ENCODE measurements at places on chromosomes 1 and 21. TPM values are rescaled to one million over a fixed set of nuclear protein-coding genes. Genes with fewer than 3 reads are reported as not detected.

DNA sequence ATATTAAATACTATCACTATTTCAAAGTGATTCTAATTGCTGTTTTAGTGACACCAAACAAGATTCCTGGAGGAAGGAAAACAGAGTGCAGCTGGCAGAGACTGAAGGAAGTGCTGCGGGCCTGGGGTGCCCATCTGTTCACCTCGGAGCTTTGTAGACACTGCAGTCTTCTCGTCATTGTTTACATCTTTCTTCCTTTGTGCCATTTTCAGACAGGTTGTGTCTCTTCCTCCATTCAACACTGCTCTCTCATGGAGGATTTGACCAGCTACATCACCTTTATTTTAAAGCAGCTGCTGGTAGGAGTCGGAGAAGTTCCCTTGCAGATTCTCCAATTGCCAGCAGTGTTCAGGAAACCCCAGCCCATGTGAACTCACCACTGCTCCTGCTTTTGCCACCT is 37.3 kb downstream of the ABCA4 start:
- H3K4me1 ChIP-seq, result peaks cover 7% of the 10 kb centered on the region
- no peaks in the 10 kb centered on the region for H3K27me3 ChIP-seq
- H3K4me3 ChIP-seq, result no peak overlapping the region
- H3K27ac ChIP-seq, result no peak overlapping the region

- no peaks in the 10 kb centered on the region for H3K27me3 ChIP-seq
- peaks cover 1% of the 10 kb centered on the region for H3K36me3 ChIP-seq
- H3K27ac ChIP-seq, result no peak overlapping the region
- H3K4me3 ChIP-seq, result no peak overlapping the region
- no peaks in the 10 kb centered on the region for H3K4me1 ChIP-seq
Observed at GRCh38 chr1:11180342-11180744, 8.8 kb upstream of the ANGPTL7 start.

- DNase-seq, result no peak
- peaks cover 22% of the 10 kb centered on the region for H3K4me1 ChIP-seq
- no peaks in the 10 kb centered on the region for H3K27me3 ChIP-seq
- H3K4me3 ChIP-seq, result no peak overlapping the region
Observed at GRCh38 chr1:100700586-100700985, 19.0 kb upstream of the VCAM1 start.

DNA sequence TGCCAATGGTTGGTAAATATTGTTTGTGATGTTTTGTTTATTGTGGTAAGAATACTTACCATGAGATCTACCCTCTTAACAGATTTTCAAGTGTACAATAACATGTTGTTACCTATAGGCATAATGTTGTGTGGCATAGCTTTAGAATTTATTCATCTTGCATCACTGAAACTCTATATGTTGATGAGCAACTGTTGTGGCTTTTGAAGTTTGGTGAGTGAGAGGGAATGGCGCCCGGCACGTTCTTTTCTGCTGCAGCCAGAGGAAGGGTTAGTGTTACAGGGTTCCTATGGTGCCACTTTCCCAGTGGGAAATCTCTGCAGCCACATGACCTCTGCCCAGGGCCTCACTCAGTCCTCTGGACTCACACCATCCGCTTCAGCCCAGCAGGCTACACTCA is 342.5 kb upstream of the ADGRL2 start:
- H3K27ac ChIP-seq, result no peak overlapping the region
- no peak overlapping the region for H3K4me3 ChIP-seq
- no peak for DNase-seq

The TMEM61 gene
- total RNA-seq, result not detected

GRCh38 chr1:201742476-201742875 is 86.5 kb upstream of the IPO9 start:
- H3K27me3 ChIP-seq, result no peaks in the 10 kb centered on the region
- no peak overlapping the region for H3K4me3 ChIP-seq
- DNase-seq, result no peak
- H3K27ac ChIP-seq, result no peak overlapping the region

- H3K36me3 ChIP-seq, result no peaks in the 10 kb centered on the region
- H3K4me3 ChIP-seq, result no peak overlapping the region
- H3K27me3 ChIP-seq, result peaks cover 13% of the 10 kb centered on the region
- no peak overlapping the region for H3K27ac ChIP-seq
- DNase-seq, result peak; percentile 45
Observed at GRCh38 chr1:2044510-2045319, 5.5 kb upstream of the PRKCZ start.

- H3K4me3 ChIP-seq, result no peak overlapping the region
- H3K36me3 ChIP-seq, result no peaks in the 10 kb centered on the region
- H3K4me1 ChIP-seq, result no peaks in the 10 kb centered on the region
- no peaks in the 10 kb centered on the region for H3K27me3 ChIP-seq
Observed at GRCh38 chr1:224694969-224695368, 78.9 kb downstream of the CNIH3 start.

GRCh38 chr1:41489561-41489960 is 5.1 kb upstream of the EDN2 start:
- H3K27me3 ChIP-seq, result no peaks in the 10 kb centered on the region
- H3K27ac ChIP-seq, result no peak overlapping the region
- no peak overlapping the region for H3K4me3 ChIP-seq
- H3K4me1 ChIP-seq, result peaks cover 22% of the 10 kb centered on the region
- no peak for DNase-seq
- H3K36me3 ChIP-seq, result no peaks in the 10 kb centered on the region

- no peaks in the 10 kb centered on the region for H3K4me1 ChIP-seq
- no peak overlapping the region for H3K4me3 ChIP-seq
Observed at GRCh38 chr1:2856066-2856390, 54.5 kb upstream of the TTC34 start.

DNA sequence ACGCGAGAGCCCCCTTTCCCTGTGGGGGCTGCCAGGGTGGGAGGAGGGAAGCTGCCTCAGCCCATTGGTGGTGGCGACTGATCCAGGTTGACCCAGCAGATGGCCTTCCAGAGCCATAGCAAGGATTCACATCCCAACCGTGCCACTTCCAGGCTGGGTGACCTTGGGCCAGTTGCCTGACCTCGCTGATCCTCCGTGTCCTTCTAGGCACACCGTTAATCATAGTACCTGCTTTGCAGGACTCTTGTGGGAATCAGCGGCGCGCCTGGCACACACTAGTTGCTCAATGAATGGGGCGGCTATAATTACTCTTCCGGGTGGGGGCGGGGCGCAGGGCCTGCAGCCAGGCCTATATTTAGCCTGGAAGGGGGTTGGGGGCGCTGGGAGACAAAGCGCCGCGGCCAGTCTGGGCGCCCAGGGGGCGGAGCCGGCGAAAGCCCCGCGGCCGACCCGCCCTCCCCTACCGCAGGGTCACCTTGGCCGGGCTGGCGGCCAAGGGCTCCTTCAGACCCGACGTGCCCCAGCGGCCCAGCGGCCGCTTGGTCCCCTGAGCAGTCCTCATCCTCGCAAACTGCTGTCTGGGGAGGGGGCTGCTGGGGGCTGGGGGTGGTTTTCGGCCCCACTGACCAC is 5.1 kb downstream of the HSPB7 start:
- peak; percentile 46 for DNase-seq
- peaks cover 4% of the 10 kb centered on the region for H3K4me1 ChIP-seq
- no peaks in the 10 kb centered on the region for H3K27me3 ChIP-seq
- H3K27ac ChIP-seq, result no peak overlapping the region
- peak overlapping the region; percentile 27 for H3K4me3 ChIP-seq
- no peaks in the 10 kb centered on the region for H3K36me3 ChIP-seq

DNA sequence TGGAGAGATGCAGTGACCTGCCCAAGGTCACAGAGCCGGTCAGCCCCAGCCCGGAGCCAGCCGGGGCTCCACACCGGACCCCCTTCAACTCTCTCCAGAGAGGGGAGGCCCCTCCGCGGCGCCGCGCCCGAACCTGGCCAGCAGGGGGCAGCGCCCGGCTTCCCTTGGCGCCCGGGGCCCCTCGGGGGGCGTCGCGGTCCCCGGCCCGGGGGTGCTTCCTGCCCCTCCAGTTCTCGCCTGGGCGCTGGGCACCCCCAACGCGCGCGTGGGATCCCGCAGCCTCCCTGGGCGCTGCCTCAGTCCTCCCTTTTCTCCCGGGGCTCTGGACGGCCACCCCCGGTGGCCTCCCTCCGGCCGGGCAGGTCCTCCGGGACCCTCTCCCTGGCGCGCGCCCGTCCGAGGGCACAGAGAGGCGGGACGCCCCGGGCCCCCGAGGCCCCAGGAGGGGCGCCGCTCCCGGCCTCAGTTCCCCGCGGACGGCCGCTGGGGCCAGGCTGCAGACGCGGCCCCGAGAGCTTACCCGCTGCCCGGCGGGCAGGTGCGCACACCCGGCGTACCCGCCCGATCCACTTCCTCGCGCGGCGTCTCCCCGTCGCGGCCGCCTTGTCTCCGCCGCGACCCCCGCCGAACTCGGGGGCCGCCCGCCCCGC is 406 bp downstream of the HTR1D start:
- peaks cover 7% of the 10 kb centered on the region for H3K27me3 ChIP-seq
- H3K36me3 ChIP-seq, result no peaks in the 10 kb centered on the region
- peaks cover 10% of the 10 kb centered on the region for H3K4me1 ChIP-seq
- H3K4me3 ChIP-seq, result peak overlapping the region; percentile 49
- no peak for DNase-seq

DNA sequence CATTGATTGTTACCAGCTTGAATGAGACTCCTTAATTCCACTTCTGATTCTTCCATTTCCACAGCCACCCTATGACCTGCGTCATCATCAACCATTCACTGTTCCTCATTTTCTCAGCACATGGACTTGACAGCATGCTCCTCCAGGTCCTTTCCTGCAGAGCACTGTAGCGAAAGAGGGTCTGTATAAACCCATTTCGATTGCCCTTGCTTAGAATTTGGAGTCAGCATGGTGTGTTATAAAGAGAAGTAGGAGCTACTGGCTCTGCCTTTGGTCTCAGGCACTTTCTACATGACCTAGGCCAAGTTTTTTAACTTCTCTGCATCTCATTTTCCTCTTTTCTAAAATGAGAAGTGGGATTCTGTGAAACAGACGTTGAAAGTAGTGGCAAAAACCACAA is 133.8 kb downstream of the AK5 start:
- H3K4me1 ChIP-seq, result peaks cover 14% of the 10 kb centered on the region
- DNase-seq, result no peak
- no peaks in the 10 kb centered on the region for H3K36me3 ChIP-seq
- no peaks in the 10 kb centered on the region for H3K27me3 ChIP-seq
- H3K4me3 ChIP-seq, result no peak overlapping the region
- no peak overlapping the region for H3K27ac ChIP-seq

The MYCBP gene
- 13.1 TPM for total RNA-seq

DNA sequence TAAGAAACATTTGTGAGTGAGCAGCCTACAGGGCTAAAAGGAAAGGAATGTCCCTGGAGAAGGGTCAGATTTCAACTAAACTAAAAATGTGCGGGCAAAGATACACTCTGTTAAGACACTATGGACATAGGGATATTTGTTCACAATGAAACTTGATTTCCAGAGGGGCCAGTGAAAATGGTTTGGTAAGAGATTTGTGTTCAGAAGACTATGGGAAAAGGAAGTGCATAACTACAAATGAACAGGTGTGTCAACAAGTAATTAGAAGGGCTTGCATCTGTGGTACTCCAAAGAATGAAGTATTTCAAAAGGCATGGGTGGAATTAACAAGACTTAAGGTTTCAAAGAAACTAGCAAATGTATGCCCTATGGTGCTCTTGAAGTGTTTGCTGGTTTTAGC is 60.4 kb downstream of the NME7 start:
- no peak for DNase-seq
- no peak overlapping the region for H3K27ac ChIP-seq

DNA sequence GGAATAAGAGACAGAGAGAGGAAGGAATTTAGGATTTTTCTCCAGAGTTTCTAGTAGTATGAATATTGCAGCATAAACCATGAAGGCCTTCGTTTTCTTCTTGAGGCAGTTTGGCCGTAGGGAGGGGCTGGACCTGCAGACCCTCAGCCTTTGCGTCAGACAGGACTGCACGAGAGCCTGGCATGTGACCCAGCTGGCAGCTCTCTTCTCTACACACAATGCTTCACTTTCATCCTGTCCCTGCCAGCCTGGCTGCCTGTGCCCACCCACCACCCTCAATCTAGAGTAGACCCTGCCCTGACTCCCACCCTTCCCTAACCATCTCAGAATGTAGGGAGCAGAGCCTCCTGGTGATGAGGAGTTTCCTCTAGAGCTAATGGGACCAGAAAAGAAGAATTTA is 1.6 kb downstream of the CA14 start:
- no peaks in the 10 kb centered on the region for H3K36me3 ChIP-seq
- DNase-seq, result no peak
- peaks cover 15% of the 10 kb centered on the region for H3K27me3 ChIP-seq
- H3K4me3 ChIP-seq, result no peak overlapping the region
- no peak overlapping the region for H3K27ac ChIP-seq
- H3K4me1 ChIP-seq, result peaks cover 7% of the 10 kb centered on the region

The ANKRD65 gene
- 0.38 TPM for total RNA-seq

GRCh38 chr1:34436836-34437235 is 260.1 kb downstream of the C1orf94 start:
- no peaks in the 10 kb centered on the region for H3K4me1 ChIP-seq
- no peaks in the 10 kb centered on the region for H3K36me3 ChIP-seq
- no peak overlapping the region for H3K4me3 ChIP-seq
- H3K27me3 ChIP-seq, result no peaks in the 10 kb centered on the region
- no peak for DNase-seq
- no peak overlapping the region for H3K27ac ChIP-seq

DNA sequence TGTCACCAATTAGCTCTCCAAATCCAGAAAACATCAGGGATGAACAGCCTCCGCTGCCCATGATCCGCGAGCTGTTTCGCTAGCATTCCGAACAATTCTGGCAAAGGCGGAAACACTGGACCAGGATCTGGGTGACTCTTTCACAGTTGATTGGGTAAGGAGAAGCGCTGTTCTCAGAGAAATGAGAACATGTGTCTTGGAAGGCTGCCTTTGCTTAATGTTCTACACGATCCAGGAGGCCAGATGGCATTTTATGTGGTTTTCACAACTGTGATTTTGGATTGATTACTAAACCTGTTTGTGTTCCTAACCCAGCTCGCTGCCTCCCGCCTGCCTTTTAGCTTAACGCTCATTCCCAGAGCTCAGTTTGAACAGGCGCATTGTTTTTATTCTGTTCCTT is 144.0 kb downstream of the KIF26B start:
- no peak overlapping the region for H3K27ac ChIP-seq
- H3K4me3 ChIP-seq, result no peak overlapping the region
- no peaks in the 10 kb centered on the region for H3K36me3 ChIP-seq

The SLC30A2 gene
- total RNA-seq, result not detected

DNA sequence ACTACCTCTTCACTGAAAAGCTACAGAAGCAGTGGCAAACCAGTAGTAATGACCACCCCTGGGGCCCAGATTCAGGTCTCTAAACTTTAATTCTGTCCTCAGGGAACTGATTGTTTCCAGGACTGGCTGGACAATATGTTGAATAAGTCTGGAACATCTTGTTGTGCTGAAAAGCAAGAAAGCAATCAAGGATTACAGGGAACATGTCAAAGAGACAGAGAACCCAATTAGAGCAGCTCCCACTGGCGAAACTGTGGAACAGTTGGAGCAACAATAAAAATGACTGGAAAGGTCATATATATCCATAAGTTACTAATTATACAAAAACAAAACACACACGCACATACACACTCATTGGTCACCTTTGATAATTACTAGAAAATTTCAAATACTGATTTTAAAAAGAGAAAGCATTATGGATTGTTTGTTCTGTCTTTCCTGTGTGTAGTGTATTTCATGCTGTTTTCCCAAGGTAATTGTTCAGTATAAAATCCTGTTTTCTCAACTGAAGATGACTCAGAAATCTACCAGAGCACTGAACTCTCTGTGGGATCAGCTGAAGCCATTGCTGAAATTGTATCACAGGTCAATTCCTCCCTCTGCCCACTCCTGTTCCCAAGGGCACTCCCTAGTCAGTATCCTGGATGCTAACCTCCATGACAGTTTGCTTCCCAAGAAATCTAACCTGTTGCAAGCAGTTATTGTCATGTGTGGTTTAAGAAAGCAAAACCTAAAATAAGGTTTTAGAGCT is 83.6 kb upstream of the RGS1 start:
- H3K4me3 ChIP-seq, result no peak overlapping the region
- no peaks in the 10 kb centered on the region for H3K27me3 ChIP-seq
- no peaks in the 10 kb centered on the region for H3K36me3 ChIP-seq
